Activated CD8-positive, alpha-beta memory T cell treated with anti-CD3 and anti-CD28 coated beads for 1 hour (primary cell): ENCODE measurements at places on chromosomes 5 and 9.

- no peak for DNase-seq
Observed at GRCh38 chr5:115136294-115136693, 33.4 kb downstream of the TRIM36 start.

GRCh38 chr5:64292611-64293215 is 127.1 kb downstream of the RNF180 start:
- DNase-seq, result no peak

GRCh38 chr5:111294551-111294950 is 70.4 kb downstream of the CAMK4 start:
- DNase-seq, result no peak

DNA sequence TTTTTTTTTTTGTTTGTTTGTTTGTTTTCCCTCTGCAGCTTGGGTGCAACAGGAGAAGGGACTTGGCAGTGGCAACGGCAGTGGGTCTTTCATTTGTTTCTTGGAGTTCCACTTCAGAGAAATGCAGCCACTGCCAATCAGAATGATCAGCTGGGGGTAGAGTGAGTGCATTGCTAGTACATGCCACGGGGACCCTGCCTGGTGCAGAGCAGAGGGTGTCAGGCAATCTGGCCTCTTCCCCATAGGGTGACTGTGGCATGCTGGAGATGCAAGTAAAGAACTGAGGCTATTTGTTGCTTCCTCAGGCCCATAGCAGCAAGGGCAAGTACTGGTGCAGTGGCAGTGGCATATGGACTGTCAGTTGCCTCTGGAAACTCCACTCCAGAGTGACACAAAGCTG is 1073.6 kb upstream of the EDIL3 start:
- no peak for DNase-seq

GRCh38 chr5:157245476-157245875 is 20.4 kb upstream of the CYFIP2 start:
- DNase-seq, result no peak

DNA sequence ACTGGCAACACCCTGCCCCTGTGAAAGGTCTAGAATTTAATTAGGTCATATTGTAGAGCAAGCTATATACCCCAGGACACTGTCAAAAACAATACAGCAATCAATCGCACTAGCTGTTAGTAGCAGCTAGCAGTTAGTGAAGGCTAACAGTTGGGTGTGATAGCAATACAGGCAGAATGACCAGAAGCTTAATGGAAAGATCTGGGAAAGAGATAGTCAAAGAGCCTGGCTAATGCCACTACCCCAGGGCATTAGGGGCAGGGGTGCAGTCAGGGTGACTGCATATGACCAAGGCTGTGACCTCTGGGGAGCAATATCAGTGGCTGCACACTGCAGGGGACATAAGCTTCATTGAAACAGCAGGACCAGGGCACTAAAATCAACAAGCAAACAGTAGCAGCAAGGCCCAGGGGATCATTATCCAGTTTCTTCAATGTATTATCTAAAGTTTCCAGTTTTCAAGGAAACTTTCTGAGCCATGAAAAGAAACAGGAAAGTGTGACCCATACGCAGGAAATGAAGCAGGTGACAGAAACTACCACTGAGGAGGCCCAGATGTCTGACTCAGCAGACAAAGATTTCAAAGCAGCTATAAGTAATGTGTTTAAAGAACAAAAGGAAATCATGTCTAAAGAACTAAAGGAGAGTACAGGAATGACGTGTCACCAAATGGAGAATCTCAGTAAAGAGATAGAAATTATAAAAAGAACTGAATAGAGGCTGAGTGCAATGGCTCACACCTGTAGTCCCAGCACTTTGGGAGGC is 82.4 kb downstream of the ZNF354C start:
- no peak for DNase-seq

DNA sequence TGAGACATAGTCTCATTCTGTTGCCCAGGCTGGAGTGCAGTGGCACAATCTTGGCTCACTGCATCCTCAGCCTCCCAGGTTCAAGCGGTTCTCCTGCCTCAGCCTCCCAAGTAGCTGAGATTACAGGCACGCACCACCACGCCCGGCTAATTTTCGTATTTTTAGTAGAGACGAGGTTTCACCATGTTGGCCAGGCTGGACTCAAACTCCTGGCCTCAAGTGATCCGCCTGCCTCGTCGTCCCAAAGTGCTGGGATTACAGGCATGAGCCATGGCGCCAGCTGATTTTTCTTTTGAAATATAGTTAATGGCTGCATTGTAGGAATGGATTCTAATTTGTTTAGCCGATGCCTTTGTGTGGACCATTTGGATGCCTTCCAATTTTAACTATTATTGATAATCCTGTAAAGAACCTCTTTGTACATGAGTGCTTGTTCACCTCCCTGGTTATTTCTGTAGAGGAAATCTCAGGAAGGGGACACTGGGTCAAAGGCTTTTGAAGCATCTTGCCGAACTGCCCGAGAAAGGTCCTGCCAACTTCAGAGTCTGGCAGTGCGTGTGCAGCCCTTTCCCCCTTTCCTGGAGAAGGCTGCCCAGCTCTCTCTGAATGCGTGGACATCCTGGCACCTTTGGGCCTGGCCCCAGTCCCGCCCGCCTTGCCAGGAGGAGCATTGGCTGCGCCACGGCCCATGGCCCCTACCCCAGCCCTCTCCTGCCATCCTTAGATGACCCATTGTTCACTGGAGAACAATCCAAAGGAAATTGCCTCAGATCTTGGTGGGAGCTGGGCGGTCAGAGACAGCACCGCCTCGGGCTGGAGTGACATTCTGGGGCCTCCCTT is 8.9 kb upstream of the NUP214 start:
- DNase-seq, result no peak

- DNase-seq, result no peak
Observed at GRCh38 chr5:174529925-174530681, 194.3 kb upstream of the MSX2 start.

- DNase-seq, result no peak
Observed at GRCh38 chr5:97044052-97044451, 98.4 kb downstream of the LIX1 start.

DNA sequence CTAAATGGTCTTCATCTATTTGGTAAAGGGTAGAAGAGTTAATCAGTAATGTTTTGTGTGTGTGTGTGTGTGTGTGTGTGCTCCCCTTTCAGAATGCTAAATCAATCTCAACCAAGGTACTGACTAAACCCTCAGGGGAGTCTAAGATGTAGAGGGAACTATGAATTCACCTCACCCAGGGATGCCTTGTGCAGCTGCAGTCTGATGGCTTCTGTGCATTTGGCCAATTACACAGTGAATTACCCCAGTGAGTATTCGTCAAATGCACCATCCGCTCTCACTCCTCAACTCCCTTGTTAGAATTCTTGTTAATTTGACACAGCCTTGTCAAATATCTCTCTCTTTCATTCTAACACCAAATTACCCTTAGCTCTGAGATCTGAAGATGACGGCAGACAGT is 234.6 kb downstream of the GABRB2 start:
- DNase-seq, result no peak

DNA sequence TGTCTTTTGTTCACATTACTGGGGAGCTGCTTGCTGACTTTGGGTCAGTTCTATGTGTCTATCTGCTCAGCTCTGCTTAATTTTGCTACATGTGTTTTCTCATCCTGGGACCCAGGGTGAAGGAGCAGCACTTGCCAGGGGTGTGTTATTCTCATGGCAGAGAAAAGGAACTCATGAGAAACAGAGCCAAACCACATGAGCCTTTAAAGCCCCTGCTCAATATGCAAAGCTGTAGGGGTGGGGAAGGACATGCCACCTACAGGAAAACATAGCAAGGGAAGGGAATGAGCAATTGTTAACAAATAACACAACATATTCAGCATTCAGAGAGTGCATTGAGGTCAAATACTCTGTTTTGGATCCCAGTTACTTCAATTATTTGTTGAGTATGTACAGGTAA is 290.9 kb downstream of the CDK5RAP2 start:
- DNase-seq, result no peak

DNA sequence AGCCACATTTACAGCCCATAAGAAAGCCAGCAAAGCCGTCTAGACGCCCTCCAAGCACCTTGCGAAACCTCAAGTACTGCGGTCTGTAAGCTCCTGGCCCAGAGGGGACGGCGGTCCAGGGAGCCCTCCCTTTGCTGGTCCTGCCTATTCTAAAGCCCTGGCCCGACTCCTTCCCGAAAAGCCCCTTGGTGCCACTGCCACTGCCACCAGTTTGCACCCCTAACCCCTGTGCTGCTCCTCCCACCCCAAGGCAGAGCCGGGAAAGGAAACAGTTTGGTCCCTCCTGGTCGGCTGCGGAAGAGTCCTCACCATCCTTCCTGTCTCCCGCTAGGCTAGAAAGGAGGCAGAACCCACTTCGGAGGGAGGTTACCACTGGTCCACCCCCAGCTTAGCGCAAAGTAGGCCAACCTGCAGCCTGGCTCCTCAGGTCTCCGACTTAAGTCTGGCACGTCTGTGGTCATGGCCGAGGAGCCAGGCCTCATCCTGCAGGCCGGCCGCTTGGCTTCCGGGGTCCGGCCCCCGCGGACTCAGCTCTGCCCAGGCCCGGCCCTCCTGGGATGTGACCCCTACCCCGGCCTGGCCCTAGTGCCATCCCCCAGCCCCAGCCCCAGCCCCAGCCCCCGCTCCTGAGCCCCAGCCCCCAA is 916 bp downstream of the TOR1A start:
- DNase-seq, result no peak

GRCh38 chr9:134750450-134751155 is 109.0 kb downstream of the COL5A1 start:
- no peak for DNase-seq

DNA sequence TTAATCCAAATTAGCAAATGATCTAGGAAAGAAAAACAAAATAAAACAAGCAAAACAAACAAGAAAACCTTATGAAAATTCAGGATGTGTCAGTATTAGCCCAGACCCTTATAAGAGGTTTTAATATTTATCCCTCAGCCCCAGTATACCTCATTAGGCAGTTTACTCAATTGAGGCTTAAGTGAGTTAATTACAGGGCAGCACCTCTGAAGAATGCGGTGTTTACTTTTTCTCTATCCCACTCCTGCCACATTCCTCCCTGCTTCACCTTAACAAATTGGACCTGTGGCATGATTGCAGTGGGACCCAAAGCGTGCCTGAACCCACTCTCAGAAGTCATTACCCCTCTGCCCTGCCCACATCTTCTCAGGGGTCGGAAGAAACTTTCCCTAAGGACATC is 67.1 kb downstream of the SIL1 start:
- DNase-seq, result no peak

GRCh38 chr9:16521868-16522411 is 348.5 kb downstream of the BNC2 start:
- DNase-seq, result no peak

- no peak for DNase-seq
Observed at GRCh38 chr9:126335837-126336735, 9.5 kb downstream of the MVB12B start.

- no peak for DNase-seq
Observed at GRCh38 chr9:123359546-123359945, 3.5 kb downstream of the CRB2 start.

DNA sequence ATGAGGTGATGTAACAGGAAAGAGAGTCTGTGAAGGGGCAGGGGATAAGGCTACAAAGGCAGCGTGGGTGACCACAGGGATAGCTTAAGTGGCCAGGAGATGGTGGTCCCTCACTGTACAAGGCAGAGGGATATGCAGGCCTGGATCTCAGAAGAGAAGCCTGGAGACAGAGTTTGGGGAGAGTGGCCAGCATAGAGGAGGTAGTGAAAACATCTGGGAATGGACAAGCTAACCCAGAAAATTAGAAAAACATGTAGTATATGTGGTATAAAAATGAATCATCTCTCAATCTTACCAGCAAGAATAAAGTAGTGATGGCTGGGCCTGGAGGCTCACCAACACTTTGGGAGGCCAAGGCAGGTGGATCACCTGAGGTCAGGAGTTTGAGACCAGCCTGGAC is 349.2 kb upstream of the KLF4 start:
- no peak for DNase-seq

- DNase-seq, result no peak
Observed at GRCh38 chr9:129446828-129447550, 173.9 kb downstream of the C9orf50 start.

- peak; percentile 8 for DNase-seq
Observed at GRCh38 chr5:90264689-90265544, 144.6 kb downstream of the CETN3 start.

DNA sequence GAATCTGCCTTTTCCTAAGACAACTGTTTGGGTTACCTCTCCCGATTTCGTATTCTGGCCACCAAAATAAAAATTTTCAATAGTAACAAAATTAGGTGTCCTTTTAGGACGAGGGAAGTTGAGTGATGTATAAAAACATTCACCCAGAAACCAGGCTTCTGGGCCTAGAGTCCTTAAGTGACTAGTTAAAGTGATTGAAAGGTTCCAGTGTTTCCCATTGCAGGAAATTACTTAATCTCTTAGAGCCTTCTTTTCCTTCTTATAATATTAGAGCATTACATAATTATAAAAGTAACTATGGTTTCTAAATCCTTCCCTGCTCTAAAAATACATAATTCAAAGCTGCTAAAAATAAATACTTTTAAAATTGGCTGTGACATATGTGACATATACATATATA is 7.3 kb downstream of the MCIDAS start:
- DNase-seq, result no peak

- no peak for DNase-seq
Observed at GRCh38 chr5:163565492-163565891, 60.1 kb downstream of the MAT2B start.

GRCh38 chr5:132483101-132483500 is 7.5 kb downstream of the IRF1 start:
- DNase-seq, result no peak
